ENCODE measurements at places on chromosomes 2 and 18.

- DNase-seq = peak; percentile 71
Measured at GRCh38 chr2:231297108-231297908, 98.2 kb upstream of the B3GNT7 start.

- DNase-seq = no peak
Measured at GRCh38 chr18:79517341-79517740, 121.6 kb downstream of the NFATC1 start.

- DNase-seq = no peak
Measured at GRCh38 chr2:21836261-21836660, 712.5 kb downstream of the TDRD15 start.

DNA sequence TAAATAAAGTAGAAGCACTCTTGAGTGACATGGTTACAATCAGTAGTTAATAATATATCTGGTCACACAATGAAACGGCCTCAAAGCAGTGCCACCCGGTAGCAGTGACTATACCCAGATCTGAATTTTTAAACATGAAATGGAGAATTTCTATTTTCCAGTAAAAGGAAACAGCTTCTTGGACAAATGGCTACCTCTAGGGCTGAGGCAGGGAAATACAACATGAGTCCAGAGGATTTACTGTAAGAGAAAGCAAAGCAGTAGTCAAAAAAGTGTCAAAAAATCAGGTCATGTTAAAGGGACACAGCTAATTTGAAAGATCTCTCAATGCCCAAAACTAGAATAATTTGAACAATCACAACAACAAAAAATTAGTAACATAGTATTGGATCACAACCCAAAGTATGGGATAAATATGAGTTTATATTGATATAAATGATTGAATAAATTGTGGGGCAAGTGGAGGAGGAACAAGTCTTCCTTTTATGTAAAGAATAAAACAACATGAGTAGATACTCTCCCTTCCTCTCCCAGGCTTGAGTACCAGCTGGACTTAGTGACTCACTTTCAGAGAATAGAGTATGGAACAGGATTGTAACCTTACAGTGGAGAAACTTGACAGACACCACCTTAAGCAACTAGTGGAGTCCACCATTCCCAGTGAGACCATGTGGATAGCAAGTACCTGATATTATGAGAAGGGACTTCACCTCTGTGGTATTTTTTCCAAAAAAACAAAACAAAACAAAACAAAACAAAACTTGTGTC is 180.8 kb downstream of the MBD2 start:
- no peak for DNase-seq

DNA sequence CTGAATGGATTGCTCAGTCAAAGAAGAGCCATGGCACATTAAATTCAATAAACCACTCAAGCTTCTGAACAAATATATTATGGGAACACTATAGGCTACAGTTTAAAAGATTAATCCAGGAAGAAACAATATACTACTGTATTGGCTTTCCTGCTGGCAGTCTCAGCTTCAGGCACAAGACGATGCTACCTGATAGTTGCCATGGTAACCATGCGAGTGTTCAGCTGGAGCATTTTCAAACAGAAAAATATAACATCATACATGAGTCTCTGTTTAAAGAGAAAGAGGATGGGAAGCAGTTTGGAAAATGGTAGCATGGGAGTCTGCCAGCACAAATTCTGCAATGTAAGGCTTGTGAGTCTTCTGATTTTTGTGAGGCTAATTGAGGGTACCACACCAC is 65.9 kb upstream of the CPO start:
- no peak for DNase-seq

GRCh38 chr18:79509536-79509930 is 113.8 kb downstream of the NFATC1 start:
- no peak for DNase-seq

GRCh38 chr2:105790461-105791149 is 45.9 kb downstream of the NCK2 start:
- no peak for DNase-seq

- DNase-seq = no peak
Measured at GRCh38 chr2:19051203-19051831, 307.1 kb downstream of the OSR1 start.

GRCh38 chr2:206837775-206838174 is 72.4 kb downstream of the FASTKD2 start:
- no peak for DNase-seq

DNA sequence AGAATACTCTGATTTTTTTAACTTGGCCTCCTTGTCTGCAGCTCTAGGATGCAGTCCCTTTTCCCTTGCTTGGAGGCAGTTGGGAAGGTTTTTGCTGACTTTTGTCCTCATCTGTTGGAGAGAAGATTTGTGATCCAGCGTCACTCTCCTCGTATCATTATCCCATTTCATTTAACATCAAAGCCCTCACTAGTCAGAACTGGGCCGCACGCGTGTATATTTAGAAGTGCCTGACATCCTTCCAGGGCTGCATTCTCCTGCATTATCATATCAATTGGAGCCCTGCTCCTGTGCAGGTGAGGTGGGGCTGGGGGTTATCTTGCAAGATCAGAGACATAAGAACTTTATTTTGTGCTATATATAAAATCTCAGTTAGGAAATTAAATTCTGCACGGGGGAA is 435.1 kb upstream of the HS6ST1 start:
- DNase-seq = no peak

DNA sequence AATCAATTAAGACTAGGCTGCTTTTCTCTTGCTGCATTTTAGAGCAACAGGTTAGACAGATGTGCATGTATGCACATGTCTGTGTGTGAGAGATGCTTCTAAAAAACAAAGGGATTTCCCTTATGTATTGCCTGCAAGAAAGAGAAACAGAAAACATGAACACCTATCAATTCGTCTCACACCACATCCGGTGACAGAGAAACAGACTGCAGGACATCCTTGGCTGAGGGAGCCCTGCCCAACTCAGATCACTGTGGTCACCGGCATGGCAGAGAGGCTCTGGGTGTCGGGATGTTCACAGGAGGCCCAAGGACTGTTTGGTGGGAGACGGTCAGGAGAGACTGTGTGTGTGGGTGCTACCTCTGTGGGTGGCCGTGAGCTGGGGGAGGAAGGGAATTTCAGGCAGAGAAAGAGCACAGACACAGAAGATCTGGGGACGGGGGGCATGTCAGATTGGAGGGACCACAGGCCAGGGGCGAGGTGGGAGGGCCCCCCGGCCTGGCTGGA is 24.9 kb downstream of the FHL2 start:
- no peak for DNase-seq

GRCh38 chr18:31401156-31402025 is 24.8 kb downstream of the DSG4 start:
- DNase-seq = no peak

GRCh38 chr2:105678346-105678745 is 66.4 kb upstream of the NCK2 start:
- DNase-seq = no peak

DNA sequence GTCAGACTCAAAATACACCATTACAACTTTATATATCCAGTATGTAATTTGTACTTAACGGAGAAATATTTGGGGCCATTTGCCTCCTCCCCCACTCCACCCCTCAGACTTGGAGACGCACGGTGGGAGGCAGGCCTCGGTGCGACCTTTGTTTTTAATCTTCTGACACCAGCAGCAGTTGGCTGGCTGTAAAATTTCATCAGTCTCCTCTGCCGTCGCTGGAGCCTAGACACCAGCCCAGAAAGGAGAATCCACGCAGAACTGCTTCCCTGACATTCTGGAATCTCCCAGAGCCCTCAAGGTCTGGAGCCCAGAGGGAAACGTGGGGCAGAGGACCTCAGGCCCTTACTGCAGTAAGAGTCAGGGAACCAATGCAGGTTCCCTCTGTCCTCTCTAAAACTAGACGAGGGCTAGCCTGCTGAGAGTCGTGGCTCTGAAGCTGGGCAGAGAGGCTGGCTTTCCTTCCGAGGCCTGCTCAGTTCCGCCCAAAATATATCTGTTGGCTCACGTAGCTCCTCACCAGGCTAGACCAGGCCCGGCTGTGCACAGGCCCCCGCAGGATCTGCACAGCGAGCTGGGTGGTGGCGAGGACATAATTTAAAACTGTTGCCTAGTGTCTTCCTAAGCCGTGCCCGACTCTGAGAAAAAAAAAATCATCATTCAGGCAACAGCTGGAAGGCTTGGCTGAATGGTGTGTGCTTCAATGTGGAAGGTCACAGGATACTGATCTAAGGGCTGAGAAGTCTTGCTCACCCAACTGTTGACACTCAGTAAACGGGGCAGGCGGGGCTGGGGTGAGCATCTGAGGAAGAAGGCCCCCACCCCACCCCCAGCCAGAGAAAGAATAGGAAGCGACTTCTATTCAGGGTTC is 40.4 kb downstream of the EN1 start:
- DNase-seq = no peak

DNA sequence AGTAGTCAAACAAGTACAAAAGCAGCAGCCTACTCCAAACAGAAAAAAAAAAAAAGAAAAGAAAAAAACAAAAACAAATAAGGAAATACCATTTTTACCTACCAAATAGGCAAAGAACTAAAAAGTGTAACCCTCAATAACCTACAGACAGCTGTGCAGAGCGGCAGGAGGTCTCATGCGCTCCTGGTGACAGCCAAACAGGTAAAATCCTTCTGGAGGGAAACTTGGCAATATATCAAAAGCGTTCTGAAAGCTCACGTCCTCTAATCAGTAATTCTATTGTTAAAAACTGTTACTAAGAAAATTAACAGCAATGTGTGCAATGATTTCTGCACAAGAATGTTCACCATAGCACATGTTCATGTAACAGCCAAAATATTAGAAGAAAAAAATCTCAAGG is 105.6 kb downstream of the AFF3 start:
- DNase-seq = no peak

DNA sequence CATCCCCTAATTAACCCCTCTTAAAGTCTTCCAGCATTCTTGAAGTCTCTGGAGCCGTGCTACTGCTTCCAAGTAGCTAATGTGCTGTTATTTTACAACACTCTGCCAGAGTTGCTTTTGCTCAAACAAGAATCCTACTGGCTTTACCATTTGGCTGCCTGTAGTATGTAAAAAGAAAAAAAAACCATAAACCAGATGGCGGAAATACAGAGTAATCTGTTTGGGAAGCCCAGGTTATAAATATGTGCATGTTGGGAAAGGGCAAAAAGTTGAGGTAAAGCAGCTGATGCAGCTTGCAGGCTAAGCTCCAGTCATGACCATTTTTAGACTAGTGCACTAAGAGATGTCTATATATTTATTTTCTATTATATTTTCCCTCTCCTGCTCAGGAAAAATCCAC is 313.2 kb upstream of the ETAA1 start:
- DNase-seq = no peak

- DNase-seq = no peak
Measured at GRCh38 chr2:36594849-36595248, 3.1 kb downstream of the FEZ2 start.

GRCh38 chr2:163155279-163155883 is 316.8 kb upstream of the KCNH7 start:
- no peak for DNase-seq

- no peak for DNase-seq
Measured at GRCh38 chr2:36808386-36809068, 112.0 kb downstream of the VIT start.

GRCh38 chr2:142190805-142191204 is 60.0 kb upstream of the LRP1B start:
- no peak for DNase-seq

DNA sequence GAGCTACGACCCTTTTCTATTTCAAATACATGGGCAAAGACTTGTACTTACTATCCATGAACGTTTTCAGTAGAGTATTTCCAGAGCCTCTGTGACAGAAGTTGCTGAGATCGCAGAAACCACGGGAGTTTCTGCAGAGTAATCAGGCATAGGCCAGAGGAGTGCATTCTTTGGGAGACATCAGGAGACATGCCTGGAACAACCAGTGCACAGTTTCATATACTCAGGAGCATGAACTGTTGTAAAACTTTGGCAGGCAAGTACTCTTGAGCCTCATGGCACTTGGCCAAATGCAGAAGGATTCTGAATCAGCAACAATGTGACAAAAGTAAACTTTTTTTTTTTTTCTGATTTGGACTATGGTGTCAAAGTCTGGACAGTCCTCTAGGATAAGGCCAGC is 307.1 kb downstream of the GRB14 start:
- DNase-seq = no peak

- DNase-seq = no peak
Measured at GRCh38 chr2:108417254-108417653, 31.8 kb upstream of the GCC2 start.

DNA sequence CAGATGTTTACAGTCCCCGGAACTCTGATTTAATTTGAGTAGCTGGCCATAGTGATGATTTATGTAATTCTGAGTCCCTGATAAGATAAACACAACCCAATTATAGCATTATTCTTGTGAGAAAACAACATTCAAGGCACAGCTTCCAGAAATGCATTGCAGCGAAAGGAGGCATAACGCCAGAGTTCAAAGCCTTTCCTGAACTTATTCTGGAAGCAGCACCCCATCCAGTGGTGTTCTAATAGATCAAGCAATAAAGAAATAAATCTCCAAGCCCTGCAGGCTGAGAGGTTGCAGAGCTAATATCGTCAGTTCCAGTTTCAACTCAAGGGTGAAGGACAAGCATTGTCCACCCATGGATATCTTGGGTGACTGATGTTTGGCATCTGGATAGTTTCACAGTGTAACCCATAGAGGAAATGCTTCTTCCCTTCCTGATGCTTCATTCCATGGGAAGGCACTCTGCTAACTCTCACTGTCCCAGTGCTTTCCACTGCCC is 18.8 kb downstream of the CDH2 start:
- no peak for DNase-seq

DNA sequence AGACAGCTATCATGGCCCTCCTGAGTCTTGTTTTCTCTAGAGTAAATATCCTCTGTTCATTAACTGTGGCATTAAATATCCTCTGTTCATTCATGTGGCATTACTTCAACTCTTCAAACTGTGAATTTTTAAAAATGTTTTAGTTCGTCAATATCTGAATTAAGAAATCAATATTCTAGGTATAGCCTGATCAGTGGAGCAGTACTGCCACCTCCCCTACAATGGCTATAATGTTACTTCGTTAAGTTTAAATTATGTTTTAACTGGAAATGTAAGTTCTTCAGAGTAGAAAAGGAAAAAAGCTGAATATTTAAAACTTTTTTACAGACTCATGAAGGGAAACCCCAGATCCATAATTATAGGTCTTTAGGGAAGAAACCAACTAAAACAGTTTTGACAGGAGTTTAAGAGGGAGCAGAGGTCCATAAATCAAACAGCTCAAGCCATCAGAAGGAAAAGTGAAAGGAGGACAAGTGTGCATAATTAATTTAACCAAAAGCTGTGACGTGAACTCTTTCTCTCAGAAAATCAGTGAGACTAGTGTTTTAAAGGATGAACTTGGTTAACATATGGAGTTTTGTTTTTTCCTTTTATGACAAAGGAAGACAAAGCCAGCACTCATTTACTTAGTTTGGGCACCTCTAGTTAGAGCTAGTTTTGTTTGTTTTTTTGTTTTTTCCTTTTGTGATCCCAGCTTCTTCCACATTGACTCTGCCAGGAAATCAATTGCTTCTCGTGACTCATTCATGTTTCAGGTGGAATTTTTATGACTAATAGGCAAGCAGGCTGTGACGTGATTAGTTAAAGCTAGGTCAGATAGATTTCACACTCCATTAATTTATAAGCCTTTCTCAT is 44.9 kb downstream of the RBBP8 start:
- DNase-seq = no peak

DNA sequence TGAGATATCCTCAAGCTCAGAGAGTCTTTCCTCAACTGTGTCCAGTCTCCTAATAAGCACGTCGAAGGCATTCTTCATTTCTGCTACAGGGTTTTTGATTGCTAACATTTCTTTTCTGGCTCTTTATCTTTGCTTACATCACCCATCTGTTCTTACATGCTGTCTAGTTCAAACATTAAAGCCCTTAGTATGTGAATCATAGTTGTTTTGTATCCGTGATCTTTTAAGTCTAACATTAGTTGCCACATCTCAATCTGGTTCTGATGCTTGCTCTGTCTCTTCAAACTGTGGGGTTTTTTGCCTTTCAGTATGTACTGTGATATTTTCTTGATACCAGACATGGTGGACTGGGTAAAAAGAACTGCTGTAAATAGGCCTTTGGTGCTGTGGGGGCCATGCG is 235.2 kb downstream of the SH3RF3 start:
- no peak for DNase-seq

Measured in posterior cingulate gyrus (tissue), 11 donors.